ENCODE measurements at places on chromosomes 6 and 20.

DNA sequence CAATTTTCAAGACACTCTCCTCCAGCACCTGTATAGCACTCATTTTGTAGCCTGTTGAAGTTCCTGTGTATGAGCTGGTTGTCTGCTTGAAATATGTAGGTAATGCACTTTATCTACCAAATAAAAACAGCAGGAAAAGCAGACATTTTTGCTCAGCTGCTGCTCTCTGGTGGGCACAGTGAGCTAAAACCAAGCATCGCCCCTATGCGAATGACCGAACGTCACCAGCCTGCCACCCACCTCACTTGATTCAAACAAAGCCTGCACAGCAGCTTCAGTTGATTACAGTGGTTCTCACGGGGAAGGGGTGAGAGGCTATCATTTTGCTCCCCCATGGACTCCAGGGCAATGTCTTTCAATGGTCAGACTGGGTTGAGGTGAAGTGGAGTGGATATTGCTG is 185.7 kb downstream of the SASH1 start:
- DNase-seq: no peak

DNA sequence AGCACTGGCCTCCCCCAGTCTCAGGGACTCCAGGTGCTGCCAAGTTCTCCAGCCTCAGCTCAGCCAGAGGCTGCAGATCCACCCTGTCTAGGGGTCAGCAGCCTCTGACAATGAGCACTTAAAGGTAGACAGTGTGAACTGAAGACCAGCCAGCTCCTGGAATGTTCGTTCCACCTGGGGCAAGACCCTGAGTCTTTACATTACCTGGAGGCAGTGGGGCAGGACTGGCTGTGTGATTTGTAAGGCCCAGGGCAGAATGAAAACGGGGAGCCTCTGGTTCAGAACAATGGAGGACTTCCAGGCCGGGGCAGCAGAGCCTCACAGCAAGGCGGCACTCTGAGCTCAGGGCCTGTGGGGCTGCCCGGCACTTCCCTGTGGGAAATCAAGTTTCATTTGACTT is 65.0 kb downstream of the CTCFL start:
- no peak for DNase-seq

GRCh38 chr6:132205946-132206345 is 195.3 kb downstream of the MOXD1 start:
- DNase-seq: no peak

GRCh38 chr20:58907320-58908137 is 55.0 kb downstream of the GNAS start:
- no peak for DNase-seq

Data from stimulated activated CD4-positive, alpha-beta T cell treated with anti-CD3 and anti-CD28 coated beads, TNF-alpha, amount 100 ng/mL, for 48 hours (primary cell).